ENCODE measurements at places on chromosomes 13 and 19. TPM values are rescaled to one million over a fixed set of nuclear protein-coding genes. Genes with fewer than 3 reads are reported as not detected.

Gene OR7D2
- total RNA-seq, result not detected

Gene FUT6
- not detected for total RNA-seq

GRCh38 chr13:94950303-94950702 lies 238.0 kb upstream of the SOX21 start:
- DNase-seq, result peak; percentile 74
- H3K27ac ChIP-seq, result no peak overlapping the region
- no peak overlapping the region for H3K4me3 ChIP-seq
- H3K4me1 ChIP-seq, result peaks cover 23% of the 10 kb centered on the region
- no peaks in the 10 kb centered on the region for H3K36me3 ChIP-seq

Gene RETN
- not detected for total RNA-seq

DNA sequence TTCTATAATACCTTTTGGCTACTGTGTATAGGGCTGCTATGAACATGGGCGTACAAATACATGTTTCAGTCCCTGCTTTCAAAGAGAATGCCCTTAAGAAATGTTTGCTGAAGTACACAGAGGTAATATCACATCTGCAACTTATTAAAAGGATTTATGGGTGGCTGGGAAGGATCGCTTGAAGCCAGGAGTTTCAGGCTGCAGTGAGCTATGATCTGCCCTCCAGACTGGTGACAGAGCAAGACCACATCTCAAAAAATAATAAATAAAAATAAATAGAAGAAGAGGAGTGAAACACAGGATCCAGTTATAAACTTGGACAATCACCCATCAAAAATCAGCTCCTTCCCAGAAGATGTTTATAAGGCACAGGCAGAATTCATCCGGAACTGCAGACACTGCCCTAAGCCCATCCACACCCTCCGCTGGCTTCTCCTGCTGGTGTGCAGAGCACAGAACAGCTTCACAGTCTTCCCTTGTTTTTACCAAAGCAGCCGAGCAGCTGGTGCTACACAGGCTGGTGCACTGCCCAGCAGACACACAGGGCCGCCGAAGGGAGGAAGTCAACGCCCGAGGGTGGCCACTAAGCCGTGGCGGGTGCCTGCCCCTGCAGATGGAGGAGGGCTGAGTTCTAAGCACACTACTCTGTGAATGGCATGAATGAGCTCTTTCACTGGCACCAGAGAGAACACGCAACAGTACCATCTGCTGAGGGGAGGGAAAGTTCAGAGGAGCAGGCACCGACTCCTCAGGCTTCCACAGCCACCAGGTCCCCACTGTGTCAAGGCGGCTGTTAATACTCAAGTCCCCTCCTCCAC lies 44.0 kb downstream of the BRD4 start:
- no peaks in the 10 kb centered on the region for H3K27me3 ChIP-seq
- DNase-seq, result no peak
- no peaks in the 10 kb centered on the region for H3K36me3 ChIP-seq
- peak overlapping the region; percentile 76 for H3K27ac ChIP-seq
- peaks cover 86% of the 10 kb centered on the region for H3K4me1 ChIP-seq
- no peak overlapping the region for H3K4me3 ChIP-seq

DNA sequence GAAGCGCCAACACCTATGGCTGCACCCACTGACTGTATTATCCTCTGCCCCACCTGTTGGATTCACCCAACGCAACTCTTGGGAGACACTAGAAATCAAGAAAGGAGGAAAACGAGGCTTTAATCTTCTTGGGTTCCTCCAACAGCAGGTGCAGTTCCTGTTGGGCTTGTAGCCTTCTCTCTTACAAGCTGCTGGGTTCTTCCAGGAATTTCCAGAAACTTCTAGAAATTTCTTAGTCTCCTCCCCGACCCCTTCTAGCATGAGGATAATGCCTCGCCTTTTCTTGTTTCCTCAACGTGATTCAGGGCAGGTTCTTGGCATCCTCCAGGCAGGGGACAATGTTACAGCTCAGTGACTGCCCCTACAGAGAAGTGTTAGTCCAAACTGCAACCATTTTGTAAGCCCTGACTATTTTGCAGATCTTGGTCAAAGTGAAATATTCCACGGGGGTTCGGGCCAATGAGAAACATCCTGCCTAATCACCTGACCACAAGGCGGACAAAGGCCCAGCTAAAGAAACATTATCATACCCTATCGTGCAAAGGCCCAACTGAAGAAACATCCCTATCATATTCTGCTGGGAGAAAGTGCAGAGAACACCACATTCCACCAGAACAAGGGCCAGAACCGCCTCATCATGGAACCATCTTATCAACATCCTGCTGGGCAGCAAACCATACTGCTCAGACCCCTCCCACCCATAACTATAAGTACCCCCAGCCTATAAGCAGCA lies 614 bp upstream of the PNMA8A start:
- peaks cover 14% of the 10 kb centered on the region for H3K4me1 ChIP-seq
- DNase-seq, result no peak
- H3K4me3 ChIP-seq, result peak overlapping the region; percentile 85
- peaks cover 5% of the 10 kb centered on the region for H3K27me3 ChIP-seq
- no peaks in the 10 kb centered on the region for H3K36me3 ChIP-seq
- H3K27ac ChIP-seq, result no peak overlapping the region

Gene SMIM44
- not detected for total RNA-seq

DNA sequence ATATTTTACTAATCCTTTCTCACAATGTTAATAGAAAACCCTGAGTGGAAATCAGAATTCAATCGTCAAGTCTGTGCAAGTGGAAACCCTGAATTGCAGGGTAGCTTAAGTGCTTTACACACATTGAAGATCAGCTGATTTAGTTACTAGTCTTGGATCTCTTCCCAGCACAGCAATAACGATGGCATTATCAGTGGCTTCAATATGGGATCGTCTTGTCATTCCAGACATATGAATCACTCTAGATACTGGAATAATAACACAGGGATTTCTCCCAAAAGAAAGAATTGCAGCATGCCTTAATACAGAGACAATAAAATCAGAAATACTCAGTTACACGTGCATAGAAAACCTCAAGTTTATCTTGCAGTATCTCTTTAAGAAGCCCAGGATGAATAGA lies 12.6 kb upstream of the METTL21C start:
- no peaks in the 10 kb centered on the region for H3K36me3 ChIP-seq
- no peak overlapping the region for H3K4me3 ChIP-seq
- H3K27ac ChIP-seq, result no peak overlapping the region
- DNase-seq, result no peak
- no peaks in the 10 kb centered on the region for H3K4me1 ChIP-seq
- no peaks in the 10 kb centered on the region for H3K27me3 ChIP-seq

DNA sequence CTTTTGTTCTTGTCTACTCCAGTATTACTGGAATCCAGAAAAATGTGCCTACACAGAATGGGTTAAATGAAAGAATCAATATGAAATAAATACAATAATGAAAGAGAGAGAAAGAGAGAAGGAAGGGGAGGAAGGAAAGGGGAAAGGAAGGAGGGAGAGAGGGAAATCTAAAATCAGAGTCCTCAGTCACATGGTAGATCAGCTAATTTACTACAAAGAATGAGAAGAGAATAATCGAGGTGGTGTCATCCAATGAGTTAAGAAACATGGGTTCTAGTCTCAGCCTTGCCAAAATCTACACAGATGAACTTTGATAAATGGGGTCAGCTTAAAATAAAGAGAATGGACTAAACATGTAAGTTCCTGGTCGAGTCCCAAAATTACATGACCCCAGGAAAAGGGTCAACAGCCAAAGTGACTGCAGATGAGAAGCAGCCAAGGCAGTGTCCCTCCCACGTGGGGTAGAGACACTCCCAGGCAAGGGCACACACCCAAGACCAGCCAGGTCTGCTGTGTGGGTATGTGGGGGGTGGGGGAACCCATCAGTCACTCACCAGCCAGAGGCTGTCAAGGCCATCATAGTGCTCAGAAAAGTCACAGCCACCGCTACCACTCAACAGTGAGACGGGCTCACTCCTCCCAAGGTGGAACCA lies 103.6 kb downstream of the STK24 start:
- no peaks in the 10 kb centered on the region for H3K36me3 ChIP-seq
- H3K4me1 ChIP-seq, result peaks cover 28% of the 10 kb centered on the region
- no peak overlapping the region for H3K27ac ChIP-seq
- no peaks in the 10 kb centered on the region for H3K27me3 ChIP-seq
- DNase-seq, result no peak

Gene COX6B2
- 2.9 TPM for total RNA-seq

DNA sequence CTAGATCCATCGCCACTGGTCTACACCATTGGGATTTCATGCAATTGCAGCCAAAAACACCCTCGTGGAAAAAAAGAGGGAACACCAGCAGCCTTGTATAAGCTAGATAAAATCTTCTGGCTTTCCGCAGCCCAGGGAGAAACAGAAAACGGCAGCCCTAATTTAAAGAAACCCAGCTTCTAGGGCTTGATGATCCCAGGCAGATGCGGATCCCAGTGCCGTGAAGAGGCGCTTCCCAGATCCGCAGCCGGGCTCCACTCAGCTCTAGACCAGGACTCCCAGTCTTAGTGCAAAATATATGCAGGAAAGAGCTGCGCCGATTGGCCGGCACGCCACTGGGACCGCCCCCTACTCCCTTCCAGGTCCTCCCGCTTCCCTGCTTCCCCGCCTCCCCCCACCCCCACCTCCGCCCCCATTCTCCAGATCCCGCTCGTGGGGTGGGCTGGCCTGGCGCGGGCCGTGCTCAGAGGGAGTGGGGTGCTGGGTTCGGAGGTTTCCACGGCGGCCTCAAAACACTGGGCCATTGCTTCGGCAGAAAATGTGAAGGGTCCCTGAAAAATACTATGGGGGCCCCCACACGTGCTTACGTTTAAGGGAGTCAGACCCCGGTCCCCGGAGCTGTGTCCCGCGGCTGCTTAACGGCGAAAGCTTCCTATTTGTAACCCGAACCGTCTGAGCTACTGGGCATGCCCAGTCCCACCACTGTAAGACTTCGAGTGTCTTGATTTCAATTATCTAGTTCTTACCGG lies 63.1 kb downstream of the SERP2 start:
- peaks cover 18% of the 10 kb centered on the region for H3K36me3 ChIP-seq
- H3K27me3 ChIP-seq, result no peaks in the 10 kb centered on the region
- peak; percentile 98 for DNase-seq
- H3K4me1 ChIP-seq, result peaks cover 15% of the 10 kb centered on the region

Gene C1QTNF9
- total RNA-seq, result not detected

DNA sequence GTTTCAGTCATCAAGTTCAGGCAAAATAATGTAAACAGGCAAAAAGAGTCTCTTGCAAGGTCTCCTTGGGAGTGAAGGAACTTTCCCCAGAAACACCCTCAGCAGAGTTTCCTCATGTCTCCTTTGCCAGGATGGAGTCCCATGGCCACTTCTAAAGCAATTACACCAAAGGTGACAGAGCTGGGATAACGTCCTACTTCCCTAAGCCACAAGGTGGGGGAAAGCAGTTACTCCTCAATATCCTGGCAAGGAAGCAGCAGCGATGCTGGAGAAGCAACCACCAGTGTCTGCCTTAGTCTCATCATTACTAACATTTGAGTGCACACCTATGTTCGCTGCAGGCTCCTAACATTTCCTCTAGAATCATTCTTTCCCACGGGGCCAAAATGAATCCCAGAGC lies 88.6 kb downstream of the UBL3 start:
- H3K4me1 ChIP-seq, result no peaks in the 10 kb centered on the region
- DNase-seq, result peak; percentile 59
- H3K36me3 ChIP-seq, result no peaks in the 10 kb centered on the region
- H3K4me3 ChIP-seq, result no peak overlapping the region

GRCh38 chr13:47420020-47420419 lies 523.2 kb upstream of the HTR2A start:
- no peaks in the 10 kb centered on the region for H3K27me3 ChIP-seq
- no peak overlapping the region for H3K4me3 ChIP-seq
- no peaks in the 10 kb centered on the region for H3K4me1 ChIP-seq
- no peak for DNase-seq
- no peak overlapping the region for H3K27ac ChIP-seq

DNA sequence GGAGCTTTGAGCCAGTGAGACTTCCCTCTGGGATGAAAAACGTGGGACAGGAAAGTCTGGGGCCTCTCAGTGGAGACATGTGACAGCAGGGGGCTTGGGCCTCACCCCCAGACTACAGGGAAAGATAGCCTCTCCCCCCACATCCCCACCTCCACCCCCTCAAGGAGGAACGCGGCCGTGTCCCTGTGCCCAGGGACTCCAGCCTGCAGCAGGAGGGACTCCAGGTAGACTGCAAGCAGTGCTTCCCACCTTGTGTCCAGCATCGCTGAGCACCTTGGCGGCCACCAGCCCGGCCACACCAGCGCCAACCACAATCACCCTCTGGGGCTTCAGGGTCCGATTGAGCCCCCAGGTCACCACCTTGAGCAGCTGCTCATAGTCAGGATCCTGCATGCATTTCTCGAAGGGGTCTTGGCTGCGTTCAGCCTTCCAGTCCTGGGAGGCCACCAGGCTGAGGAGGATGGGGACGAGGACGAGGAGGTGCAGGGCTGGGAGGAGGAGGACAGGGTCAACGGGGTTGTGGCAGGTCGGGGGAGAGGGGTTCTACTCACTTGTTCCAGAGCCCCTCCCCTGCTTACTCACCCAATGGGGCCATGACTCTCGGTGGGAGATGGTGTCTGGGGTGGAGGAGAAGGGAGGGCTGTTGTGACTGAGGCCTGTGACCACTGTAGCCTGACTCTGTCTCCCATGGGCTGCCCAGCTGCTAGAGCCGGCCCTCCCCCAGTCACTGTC lies 955 bp downstream of the IL4I1 start:
- peaks cover 9% of the 10 kb centered on the region for H3K4me1 ChIP-seq
- H3K36me3 ChIP-seq, result no peaks in the 10 kb centered on the region
- no peak overlapping the region for H3K4me3 ChIP-seq
- no peak overlapping the region for H3K27ac ChIP-seq
- no peaks in the 10 kb centered on the region for H3K27me3 ChIP-seq
- no peak for DNase-seq

Gene TMIGD2
- 0.76 TPM for total RNA-seq

DNA sequence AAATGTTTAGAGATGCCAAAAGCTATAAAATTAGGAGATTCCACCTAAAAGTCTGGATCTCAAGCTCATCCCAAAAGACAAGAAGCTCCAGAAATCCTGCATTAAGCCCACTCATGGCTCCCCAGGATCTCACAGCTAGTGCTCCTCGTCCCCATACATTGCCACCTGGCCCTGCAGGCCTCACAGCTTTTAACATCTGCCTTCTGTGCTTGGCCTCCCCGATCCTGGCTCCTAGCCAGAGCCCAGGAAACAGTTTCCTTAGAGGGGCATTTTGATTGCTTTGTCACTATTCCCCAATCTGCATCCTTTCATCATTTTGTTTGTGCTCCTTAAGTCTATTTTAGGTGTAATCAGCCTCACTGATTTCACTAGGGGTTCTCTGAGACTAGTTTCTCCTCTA lies 14.5 kb upstream of the DCT start:
- H3K4me1 ChIP-seq, result peaks cover 4% of the 10 kb centered on the region
- H3K27ac ChIP-seq, result no peak overlapping the region
- DNase-seq, result peak; percentile 5
- no peaks in the 10 kb centered on the region for H3K36me3 ChIP-seq
- H3K4me3 ChIP-seq, result no peak overlapping the region

Gene GNG8
- not detected for total RNA-seq
